ENCODE measurements at places on chromosomes 13 and 19.

- DNase-seq, result no peak
Measured at GRCh38 chr19:40200341-40201099, 9.3 kb downstream of the MAP3K10 start.

- no peak for DNase-seq
Measured at GRCh38 chr13:29454931-29455481, 140.5 kb downstream of the SLC7A1 start.

- DNase-seq, result no peak
Measured at GRCh38 chr19:41530761-41531301, 45.1 kb upstream of the CEACAM21 start.

GRCh38 chr13:110590577-110590976 is 24.8 kb upstream of the NAXD start:
- DNase-seq, result no peak

- DNase-seq, result no peak
Measured at GRCh38 chr13:46817095-46817494, 20.1 kb upstream of the ESD start.

DNA sequence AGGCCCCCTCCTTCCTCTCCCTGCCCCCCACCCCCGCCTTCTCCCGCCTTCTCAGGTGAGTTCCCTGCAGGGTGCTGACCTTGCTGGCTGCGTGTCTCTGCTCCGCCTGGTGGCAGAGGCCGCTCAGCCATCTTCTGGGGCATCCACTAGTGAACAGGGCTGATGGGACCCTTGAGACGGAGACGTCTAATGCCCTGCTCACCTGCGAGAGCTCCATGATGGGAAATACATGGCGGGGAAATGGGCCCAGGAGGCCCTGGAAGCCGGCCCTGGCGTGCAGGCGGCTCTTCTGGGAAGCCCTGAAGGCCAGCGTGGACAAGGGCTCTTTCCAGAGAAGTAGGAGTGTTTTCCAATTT is 15.2 kb upstream of the F7 start:
- DNase-seq, result no peak

GRCh38 chr13:62251734-62252133 is 836.1 kb upstream of the PCDH20 start:
- no peak for DNase-seq

- DNase-seq, result no peak
Measured at GRCh38 chr13:105541565-105541964, 993.9 kb downstream of the EFNB2 start.

- DNase-seq, result no peak
Measured at GRCh38 chr19:28543244-28543776, 669.6 kb downstream of the UQCRFS1 start.

DNA sequence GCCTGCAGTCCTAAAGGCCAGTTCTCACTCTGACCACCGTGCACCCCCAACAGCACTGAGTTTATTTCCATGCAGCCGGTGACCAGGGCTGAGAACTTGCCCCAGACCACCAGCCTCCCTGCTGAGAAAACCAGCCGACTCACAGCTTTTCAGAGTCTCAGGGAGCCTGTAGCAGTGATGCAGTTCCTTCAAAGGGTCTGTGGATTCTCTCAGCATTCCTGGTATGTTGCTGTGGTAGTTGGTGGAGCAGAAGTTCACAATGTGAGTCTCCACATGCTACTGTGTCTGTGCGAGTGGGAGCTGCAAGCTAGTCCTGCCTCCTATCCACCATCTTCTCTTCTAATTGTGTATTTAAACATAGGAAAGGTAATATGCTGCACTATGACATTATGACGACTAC is 254.9 kb upstream of the KLF12 start:
- DNase-seq, result no peak

DNA sequence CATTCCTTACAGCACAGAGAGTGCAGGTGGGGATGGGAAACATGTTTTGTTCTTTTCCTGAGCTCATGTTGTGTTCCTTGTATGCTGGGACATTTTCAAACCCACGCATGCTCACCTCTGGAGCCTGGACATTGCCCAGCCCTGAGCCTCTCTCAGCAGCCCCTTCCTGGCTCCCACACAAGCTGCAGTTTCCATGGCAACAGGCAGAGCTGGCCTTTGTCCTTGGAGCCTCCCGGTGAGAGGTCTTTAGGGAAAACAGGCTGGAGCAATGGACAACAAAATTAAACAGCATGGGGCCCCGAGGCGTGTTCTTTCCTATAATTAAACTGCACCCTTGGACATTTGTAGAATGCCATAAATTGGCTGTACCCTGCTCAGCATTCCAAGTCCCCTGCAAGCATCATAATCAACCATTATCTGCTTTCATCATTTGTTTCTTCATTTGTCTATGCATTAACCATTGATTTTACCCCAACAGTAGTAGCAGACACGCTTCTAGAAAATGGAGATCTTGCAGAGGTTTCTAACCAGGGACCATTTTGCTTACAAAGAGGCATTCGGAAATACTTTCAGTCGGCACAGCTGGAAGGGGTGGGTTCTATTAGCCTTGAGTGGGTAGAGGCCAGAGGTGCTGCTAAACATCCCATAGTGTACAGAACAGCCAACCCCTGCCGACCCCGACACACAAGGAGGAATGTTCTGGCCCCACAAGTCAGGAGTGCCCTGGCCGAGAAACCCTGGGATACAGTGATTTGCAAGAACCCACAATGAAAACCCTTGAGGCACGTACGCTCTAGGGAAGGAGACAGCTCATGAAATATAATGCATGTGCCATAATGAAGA is 133.4 kb upstream of the PEG3 start:
- no peak for DNase-seq
